NCI-H2227 treated with DMSO at 0.1 percent for 48 hours (cell line): ENCODE measurements at places on chromosomes 13 and 19.

- DNase-seq: no peak
These were observed 36.1 kb downstream of the TNFSF13B start for GRCh38 chr13:108305655-108306054.

- DNase-seq: no peak
These were observed 83.8 kb downstream of the CRYL1 start for GRCh38 chr13:20441879-20442278.

DNA sequence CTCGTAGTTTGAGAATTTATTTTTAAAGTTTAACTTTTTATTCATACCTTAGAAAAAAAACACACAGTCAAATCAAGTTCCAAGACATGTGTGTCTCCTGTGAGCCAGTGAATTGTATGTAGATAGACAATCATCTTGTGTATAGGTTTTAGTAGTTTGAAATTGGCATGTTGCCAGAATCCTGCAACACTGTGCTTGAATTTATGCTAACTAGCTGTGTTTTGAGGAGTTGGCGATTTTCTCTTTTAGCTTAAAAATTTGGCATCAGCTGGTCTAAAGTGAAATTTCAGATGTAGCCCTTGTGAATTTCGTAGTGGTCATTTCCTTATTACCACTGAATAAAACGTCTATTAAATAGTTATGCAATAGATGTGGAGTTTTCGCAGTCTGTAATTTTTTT is 213.2 kb downstream of the ATP8A2 start:
- no peak for DNase-seq

GRCh38 chr13:103812971-103813370 is 746.8 kb upstream of the SLC10A2 start:
- DNase-seq: no peak

- DNase-seq: no peak
These were observed 7.9 kb downstream of the RBM26 start for GRCh38 chr13:79398127-79398526.

DNA sequence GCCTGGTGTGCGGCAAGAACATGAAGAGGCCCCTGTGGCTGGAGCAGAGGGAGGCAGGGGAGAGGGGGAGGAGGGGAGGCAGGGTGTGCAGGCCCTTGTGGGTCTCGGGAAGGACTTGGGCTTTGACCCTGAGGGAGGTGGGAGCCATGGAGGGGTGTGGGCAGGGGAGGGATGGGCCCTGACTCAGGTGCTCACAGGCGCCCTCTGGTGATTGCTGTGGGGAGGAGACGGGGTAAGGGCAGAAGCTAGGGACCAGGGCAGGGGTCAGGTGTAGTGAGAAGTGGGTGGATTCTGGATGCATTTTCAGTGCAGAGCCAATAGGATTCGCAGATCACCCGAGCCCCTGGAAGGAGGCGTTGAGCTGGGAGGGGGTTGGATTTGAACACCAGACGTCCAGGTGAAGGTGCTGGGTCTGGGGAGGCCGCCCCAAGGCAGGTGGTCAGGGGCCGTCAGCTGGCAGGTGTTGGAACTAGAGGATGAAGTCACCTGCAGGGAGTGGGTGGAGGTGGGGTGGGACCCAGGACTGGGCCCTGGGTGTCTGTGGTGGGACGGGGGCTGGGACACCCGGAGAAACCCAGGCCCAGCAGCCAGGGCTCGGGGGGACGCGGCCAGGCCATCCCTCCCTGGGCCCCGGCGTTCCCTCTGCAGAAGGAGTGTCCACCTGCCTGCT is 185.4 kb downstream of the KDM4B start:
- no peak for DNase-seq

DNA sequence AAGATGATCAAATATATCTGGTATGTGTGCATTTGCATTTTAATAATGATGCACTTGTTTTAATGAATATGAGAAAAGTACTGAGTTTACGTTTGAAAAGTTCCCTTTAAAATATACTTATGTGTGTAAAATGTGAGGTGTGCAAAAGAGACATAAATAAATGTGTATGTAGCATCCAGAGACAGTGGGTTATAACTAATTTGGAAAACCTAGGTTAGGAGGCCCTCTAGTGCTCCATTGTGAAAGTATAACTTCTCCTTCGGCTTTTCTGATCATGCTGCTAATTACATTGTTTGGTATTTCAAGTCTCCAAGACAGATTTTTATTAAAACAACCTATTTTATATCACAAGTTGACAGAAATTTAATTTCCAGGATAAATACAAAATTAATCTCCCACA is 30.1 kb downstream of the SCEL start:
- no peak for DNase-seq

DNA sequence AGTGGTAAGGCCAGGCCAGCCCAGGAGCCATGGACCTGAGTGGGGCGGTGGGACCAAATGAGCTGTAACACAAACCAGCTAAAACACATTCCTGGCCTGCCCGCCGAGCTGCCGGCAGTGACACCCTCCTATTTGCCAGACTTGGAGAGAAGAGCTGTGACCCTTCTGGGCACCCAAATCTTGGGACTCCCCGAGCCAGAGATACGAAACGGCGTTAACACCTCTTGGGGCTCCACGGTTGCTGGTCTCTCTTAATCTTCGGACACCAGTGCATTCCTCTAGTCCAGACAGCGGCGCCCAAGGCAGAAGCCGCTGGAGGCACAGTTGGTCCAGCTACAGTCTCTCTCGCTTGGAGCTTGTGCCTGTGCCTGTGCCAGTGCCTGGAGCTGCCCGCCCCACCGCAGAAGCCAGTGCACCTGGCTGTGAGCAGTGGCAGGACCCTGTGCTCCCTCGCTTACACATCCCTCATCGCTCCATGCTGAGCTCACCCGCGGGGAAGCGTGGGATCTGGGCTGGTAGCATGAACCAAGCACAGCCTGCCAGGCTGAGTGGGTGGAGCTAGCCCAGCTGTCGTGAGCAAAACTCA is 147.2 kb upstream of the KLHL1 start:
- DNase-seq: no peak

GRCh38 chr13:30030141-30030750 is 179.8 kb upstream of the UBL3 start:
- DNase-seq: no peak

DNA sequence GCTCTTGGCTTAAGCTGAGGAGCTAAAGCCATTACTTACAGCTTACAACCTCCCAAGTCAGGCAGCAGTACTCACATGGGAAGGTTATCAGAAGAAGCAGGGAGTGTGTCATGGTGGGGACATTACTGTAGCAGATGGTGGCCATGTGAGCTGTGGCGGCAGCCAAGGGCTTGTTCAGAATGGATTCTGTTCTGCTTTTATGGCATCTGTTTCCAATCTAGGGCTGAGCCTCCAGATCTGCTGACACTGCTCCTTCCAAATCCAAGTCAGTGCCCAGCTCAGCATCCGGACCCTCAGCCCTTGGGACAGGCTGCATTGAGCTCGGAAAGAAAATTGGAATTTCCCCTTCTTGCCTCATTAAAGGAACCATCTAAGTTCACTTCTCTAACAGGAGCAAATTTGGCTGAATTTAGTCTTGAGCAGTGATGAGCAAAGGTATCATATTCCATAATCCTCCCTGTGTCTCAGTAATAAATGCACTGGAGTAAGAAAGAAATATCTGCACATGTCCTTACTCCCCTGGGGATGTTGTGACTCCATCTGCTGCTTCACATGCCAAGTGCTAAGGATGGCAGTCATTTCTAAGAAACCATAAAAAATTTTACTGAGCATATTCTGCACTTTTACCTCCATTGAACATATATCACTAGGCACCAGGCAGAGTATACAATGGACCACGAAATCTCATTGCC is 73.9 kb downstream of the KCTD12 start:
- no peak for DNase-seq

DNA sequence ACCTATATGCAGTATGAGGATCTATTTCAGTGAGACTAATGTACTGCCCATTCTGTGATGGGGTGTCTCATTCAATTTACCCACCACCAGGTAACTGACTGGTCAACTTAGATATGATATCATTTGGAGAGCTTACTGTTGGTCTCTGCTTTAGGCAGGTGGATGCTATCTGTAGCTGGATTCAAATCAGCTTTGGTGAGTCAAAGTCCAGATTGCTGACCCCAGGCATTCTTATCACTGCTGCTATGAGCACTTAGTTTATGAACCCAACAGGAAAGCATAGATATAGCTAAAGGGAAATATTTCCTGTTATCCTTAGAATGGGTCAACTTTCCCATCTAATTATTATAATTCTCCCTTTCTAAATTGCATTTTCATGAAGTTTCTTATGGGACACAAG is 1295.2 kb upstream of the SPRY2 start:
- no peak for DNase-seq

- DNase-seq: no peak
These were observed 21.3 kb upstream of the MIR17HG start for GRCh38 chr13:91326146-91326545.

GRCh38 chr13:48184260-48184659 is 48.7 kb upstream of the ITM2B start:
- DNase-seq: no peak

DNA sequence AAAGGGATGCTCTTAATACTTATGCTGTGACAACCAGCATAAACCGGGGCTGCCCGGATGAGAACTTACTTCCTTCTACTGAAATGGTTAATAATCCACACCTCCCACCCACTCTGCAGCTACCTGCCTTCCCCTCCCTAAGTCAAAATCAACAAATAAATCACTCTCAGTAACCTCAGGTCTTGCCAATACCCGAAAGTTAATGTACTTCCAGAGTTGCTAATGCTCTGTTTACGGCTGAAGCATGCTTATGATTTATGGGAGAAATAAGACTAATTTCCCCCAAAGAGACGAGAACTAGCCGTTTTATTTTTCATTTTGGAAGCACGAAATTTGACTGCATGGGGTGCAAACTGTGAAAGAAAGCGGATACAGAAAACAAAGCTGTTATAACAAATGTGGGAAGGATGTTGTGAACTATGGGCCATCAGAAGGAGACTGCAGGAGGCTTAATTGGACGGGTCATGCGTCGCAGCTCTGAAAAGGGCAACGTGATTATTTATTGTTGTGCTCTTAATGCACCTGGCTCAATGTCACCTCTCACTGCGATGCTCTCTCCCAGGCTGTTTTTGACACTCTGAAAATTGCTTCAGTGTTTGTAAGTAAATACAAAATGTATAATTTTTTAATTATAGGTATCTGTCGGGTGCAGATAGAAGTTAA is 114.0 kb upstream of the SLC7A1 start:
- DNase-seq: peak; percentile 42

- DNase-seq: no peak
These were observed 8.7 kb downstream of the SIGLECL1 start for GRCh38 chr19:51259348-51260245.

DNA sequence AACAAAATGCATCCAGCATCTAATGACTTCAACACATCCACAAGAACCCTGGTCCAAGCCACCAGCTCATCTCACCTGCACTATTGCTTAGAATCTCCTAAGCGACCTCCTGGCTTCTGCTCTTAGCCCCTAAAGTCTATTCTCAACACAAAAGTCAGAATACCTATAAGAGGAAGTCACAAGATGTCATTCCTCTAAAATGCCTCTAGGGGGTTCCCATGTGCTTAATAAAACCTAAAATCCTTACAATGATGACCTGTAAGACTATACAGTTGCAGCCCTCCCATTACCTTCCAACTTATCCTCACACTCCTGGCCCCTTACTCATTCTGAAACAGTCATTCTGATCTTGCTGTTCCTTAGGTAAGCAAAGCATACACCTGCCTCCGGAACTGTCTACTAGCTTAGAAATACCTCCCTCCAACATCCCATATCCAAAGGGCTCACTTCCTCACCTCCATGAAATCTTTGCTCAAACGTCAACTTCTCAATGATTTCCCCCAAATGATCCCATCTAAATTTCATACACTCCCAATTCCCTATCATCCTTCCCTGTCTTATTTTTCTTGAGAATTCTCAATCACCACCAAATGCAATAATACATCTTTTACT is 10.0 kb downstream of the ATP7B start:
- DNase-seq: peak; percentile 12

- DNase-seq: no peak
These were observed 218.2 kb upstream of the SLC10A2 start for GRCh38 chr13:103284466-103284865.

DNA sequence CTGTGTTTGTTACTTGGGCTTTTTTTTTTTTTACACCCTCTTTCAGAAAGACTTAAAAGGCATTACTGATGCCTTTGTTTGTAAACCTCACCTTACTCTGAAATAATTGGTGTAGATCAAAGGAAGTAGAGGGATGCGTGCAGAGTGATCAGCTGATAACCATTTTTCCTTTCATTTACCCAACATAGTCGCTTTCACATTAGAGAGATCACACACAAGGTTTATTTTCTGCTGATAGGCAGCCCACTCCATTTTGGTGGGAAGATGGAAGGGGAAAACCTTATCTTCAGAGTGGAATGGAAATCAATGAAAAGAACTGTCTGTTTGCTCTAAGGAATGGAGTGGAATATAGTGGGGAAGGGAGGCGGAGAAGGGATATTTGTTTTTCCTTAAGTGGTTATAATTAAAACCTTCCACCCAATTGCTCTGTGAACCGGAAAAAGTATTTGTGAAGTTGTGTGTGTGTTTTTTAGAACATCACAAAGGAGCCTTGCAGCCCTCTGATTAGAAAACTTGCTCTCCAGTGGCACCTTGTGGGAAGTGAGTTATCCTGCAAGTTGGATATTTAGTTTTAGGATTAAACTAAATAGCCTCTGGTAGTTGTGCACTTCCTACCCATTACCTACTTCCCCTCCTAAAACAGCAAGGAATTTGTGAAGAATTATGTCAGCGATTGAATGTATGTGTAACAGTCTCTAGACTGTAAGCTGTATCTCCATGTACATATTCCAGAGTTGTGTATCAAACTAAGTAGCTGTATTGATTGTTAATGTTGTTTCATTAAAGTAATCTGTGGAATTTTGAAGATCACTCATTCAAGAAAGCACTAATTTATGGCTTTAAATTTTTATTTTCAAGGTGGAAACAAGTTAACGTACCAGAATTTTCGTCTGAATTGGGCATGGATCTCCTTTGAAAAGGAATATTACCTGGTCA is 76.8 kb downstream of the FREM2 start:
- peak; percentile 69 for DNase-seq

DNA sequence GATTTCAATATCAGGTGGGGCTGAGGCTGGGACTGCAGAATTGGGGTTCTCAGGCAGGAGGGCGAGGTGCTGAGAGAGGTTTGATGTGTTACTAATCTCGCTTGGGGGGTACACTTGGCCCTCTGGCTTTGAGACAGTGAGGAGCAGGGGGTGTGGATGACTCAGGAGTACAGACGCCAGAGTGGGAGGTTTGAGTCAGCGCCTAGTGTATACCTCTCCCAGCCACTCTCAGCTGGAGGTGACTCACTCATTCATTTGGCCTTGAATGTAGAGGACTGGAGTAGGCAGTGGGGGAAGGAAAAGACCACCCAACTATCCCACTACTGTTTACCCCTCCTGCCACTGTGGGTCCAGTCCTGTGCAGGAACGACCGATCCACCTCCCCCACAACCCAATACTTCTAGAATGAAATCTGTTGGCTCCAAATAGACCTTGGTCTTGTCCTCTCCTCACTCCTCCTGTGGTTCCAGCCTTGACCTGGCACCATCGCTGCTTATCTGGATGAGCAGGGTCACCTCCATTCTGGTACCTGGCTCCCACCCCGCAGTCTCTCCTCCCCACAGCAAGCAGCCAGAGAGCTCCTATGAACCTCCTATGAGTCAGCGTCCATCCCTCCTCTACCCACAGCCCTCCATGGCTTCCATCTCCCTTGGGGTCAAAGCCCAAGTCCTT is 20.1 kb upstream of the ZNRF4 start:
- no peak for DNase-seq
